Effector memory CD8-positive, alpha-beta T cell (primary cell): ENCODE measurements at places on chromosomes 5 and 9.

DNA sequence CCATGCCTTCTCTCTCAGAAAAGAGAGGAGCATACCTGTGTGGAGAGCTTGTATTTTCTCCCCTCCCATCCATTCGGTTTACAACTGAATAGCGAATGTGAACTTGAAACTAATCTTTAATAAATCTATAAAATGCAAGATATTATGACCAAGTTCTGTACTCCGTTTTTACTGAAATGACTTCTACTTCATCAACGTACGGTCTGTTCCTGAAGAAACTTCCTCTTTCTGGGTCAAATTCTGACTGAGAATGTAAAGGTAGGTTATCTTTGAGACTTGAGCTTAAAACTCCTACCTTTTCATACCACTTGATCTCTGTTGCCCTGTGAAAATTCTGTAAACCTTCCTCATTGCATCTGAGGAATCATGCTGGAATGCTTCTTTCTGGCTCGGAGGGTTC lies 4.2 kb upstream of the CTNNAL1 start:
- no peak for DNase-seq

DNA sequence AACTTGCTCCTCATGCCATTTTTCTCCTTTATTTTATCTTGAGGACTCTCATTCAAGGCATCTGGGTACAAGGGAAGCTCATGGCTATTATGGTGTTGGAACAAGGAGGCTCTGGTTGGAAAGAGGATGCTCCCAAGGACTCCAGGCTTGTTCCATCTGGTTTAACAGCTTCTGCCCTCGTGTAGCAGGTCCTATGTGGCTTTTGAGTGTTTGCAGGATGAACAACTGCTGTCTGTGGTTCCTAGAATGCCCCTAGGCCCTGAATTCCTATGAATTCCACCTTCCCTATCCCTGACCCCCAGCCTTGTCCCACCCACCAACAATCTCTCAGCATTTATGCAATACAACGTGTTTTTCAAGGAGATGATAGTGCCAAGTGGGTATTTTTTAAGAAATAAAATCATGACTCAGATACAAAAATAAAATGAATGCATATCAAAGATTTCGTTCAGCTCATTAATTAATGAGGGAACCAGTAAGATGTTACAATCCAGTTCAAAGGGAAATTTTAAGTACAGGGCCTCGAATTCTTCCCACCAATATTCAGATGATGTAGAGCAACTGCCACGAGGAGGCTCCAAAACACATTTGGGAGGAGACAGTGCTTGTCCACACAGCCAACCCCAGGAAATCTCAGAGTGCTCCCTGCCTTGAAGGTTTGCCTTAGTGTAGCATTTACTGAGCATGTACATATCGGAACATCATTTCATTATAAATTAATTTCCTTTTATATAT lies 182.0 kb downstream of the MUSK start:
- DNase-seq, result no peak

- DNase-seq, result no peak
These were observed 1.7 kb upstream of the RXRA start for GRCh38 chr9:134324359-134325095.

DNA sequence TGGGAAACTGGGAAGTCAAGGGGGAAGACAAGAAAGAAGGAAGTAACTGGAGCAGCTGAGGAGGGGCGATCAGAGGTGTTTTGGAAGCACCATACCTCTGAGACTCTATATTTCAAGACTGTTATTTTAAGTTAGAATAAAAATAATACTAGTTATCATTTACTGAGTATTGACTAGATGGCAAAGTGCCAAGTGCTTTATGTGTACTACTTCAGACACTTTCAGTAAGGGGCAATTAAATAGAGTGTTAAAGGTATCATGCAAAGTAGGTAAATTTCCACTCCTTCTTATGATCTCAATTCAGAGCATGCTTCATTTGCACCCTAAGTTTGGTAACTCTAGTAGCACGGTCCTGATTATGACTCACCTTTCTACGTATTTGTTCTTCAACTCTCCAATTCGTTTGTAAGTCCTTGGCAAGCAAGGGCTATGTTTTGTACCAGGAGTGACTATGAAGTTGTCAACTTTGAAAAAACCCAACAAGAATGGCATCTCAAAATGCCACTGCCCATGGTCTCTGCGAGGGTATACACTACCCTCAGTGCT lies 152.4 kb upstream of the RAPGEF1 start:
- no peak for DNase-seq

- DNase-seq, result no peak
These were observed 21.7 kb downstream of the IGIP start for GRCh38 chr5:140147460-140147859.
